ENCODE measurements at places on chromosomes 5 and 9. TPM values are rescaled to one million over a fixed set of nuclear protein-coding genes. Genes with fewer than 3 reads are reported as not detected.

Gene CCDC180
- 8.2 TPM for total RNA-seq

Gene ADAMTS2
- 5.2 TPM for total RNA-seq

Gene CDH9
- total RNA-seq, result 0.73 TPM

Gene CCDC171
- 2.3 TPM for total RNA-seq

Gene FABP6
- 3.6 TPM for total RNA-seq
